ENCODE measurements at places on chromosomes 7 and 10. TPM values are rescaled to one million over a fixed set of nuclear protein-coding genes. Genes with fewer than 3 reads are reported as not detected.
A peak's percentile ranks its signal among the peaks of the same experiment; 100 is the strongest.

GRCh38 chr10:12377658-12378290, 28.4 kb downstream of the CAMK1D start:
- DNase-seq: no peak

ITPRID1 gene
- not detected for total RNA-seq

- no peak for DNase-seq
These were observed 25.9 kb upstream of the PTPRN2 start for GRCh38 chr7:158613481-158613880.

CTTNBP2 gene
- 0.63 TPM for total RNA-seq

- no peak for DNase-seq
These were observed 44.9 kb downstream of the TLL2 start for GRCh38 chr10:96468845-96469244.

DNA sequence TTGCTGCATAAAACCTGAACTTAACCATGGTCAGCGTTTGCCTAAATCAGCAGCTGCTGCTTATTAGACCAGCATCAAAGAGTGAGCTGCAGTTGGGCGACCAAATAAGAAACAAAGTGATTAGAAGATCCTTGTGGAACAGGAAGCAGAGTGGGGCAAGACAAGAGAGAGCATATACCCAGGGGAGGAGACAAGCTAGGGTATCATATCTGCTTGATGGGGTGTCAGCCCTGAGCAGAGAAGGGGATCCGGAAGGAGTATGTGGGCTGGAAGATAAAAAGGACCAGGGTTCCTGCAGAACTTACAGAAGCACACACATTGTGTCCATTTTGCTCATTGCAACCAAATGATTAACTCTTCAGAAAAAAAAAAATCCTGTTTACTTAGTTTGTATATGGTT, 213.6 kb downstream of the CELF2 start:
- no peak for DNase-seq

GRCh38 chr7:116399819-116400218, 99.7 kb upstream of the CAV2 start:
- peak; percentile 61 for DNase-seq

DNA sequence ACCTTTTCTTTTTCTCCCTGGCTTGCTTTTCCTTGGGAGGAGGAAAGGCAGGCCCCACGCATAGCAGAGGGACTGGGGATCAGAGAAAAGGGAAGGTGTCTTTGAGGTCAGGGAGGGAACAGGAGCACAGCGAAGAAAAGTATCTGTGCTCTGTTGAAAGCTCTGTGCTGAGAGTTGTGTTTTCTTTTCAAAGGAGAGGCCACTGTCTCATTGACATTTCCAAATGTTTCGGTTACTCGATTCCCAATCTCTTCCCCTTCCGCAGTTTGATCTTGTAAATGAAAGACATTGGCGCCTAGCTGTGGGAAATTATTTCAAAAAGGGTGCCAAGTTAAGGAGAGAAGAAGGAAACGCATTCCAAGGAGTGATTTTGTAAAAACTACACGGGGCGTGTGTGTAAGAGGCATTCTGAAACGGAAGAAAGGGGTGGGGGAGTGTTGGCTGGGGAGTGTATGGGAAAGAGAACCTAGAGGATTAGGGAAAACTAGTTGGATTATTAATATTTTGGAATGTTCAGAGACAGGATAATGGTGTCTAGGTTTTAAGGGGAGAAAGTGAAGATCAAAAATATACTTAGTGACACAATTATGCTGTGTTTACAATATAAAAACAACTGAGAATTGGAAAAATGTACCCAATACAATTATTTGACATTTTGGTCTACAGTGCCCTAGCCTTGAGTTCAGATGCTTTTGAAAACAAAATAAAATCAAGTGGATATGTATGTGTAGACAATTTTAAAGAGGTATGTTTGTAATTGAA, 708 bp downstream of the KLHDC10 start:
- peak; percentile 7 for DNase-seq

UNCX gene
- total RNA-seq: not detected

GRCh38 chr10:66209025-66209424, 716.8 kb upstream of the LRRTM3 start:
- DNase-seq: no peak

DNA sequence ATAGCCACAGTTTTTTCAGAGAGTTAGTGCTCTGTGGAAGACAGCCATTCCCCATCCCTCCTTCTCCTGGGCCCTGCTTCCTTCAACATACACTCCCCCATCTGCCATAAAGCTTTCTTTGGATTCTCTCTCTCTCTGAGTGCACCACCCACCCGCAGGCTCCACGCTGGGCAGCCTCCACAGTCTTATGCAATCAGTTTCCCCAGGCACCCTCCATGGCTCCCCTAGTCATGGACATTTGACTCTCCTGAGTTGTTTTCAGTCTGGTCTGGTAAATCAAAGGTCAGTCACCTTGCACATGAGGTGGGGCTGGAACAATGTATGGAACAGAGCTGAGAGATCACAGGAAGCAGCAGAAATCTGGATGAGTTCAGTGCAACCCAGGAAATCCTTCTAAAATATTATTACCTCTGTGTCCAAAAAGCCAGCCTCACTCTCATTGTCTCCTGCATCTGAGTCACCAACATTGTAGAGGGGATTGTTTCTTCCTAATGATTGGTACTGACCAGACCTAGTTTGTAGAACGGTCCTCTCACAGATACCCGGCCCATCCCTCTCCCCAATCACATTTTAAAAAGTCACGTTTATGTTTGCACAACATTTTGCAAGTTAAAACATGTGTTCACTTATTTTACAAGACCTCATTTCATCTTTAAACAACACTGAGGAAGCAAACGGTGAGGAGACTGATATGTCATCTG, 70.1 kb downstream of the CYCS start:
- DNase-seq: peak; percentile 23

GAD2 gene
- total RNA-seq: not detected

WIPF3 gene
- total RNA-seq: not detected

ZNF425 gene
- 2.5 TPM for total RNA-seq

DNA sequence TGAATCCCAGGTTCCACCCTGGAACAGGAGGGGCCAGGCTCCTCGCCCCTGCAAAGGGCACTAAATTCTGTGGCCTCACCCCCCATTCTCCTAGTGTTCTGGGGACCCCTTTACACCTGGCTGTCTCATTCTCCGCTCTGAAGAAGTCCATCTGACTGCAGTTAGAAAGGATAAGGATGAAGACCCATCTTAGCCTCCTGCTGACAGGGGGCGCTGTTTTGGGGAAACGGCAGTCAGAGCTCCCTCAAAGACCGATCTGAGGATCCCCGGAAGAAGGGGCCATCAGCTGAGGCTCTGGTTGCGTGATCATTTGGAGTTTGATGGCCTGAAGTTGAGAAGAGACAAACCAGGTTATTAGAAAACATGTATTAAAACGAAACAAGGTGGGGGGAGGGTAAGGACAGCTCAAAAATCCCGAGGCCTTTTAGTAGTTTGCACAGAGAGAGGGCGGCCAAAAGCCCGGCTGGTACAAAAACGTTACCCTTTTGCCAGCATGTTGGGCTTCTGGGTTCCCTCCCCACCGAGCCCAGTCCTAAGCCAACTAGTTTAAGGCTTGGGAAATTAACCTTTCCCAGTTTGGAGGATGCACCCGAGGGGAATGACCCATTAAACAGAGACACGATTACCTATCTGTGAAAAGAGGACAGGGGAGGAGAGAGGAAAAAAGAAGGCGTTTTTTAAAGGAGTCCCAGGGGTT, 102.8 kb downstream of the CHN2 start:
- no peak for DNase-seq

DNA sequence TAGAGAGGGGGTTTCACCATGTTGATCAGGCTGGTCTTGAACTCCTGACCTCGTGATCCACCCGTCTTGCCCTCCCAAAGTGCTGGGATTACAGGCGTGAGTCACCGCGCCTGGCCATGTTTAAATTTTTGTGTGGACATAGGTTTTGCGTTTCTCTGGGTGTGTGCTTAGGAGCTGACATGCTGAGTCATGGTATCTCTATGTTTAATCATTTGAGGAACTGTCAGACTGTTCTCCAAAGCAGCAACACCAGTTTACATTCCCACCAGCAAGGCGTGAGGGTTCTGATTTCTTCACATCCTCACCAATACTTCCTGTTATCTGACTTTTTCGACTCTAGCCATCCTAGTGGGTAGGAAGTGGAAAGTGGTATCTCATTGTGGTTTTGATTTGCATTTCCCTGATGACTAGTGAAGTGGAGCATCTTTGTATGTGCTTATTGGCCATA, 153.7 kb downstream of the DNAJB6 start:
- no peak for DNase-seq

DNA sequence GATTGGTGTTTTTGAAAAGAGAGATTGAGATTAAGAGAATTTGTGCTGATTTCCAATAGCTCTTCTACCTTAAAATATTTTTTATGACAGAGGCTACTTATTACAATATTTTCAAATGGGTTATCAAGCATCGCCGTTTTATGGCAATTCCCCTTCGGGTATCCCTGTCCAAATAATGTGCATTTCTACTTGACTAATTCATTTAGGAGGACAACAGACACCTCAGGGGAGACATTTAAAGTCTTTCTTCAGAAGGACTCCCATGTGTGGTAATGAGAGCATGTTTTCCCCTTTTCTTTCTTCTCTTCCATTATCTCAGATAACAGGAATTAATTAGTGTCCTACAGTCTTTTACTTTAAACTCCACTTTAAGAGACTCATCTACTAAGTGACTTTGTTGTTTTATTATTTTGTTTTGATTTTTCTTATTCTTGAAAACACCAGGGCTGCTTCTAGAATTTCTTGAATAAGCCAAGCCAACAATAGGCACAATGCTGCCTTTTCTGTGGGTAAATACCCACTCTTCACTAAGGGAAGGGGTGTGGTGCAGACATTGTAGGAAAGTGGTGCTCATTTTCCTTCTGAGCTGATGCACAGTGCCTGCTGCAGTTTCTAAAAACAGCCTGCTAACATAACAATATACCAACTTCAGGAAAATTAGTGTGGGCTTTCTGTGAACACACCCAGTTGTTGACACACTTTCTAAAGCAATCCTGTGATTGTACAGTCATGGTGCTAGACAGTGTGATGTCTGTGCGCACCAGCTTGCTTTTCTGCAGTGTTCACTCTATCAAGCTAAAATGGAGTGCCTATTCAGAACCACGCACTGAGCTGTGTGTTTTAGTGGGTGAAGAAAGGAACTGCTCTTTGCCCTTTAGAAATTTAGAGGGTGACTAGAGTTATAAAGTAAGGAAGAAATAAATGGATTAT, 597.7 kb downstream of the NRG3 start:
- no peak for DNase-seq

LAMB4 gene
- 0.13 TPM for total RNA-seq

DNA sequence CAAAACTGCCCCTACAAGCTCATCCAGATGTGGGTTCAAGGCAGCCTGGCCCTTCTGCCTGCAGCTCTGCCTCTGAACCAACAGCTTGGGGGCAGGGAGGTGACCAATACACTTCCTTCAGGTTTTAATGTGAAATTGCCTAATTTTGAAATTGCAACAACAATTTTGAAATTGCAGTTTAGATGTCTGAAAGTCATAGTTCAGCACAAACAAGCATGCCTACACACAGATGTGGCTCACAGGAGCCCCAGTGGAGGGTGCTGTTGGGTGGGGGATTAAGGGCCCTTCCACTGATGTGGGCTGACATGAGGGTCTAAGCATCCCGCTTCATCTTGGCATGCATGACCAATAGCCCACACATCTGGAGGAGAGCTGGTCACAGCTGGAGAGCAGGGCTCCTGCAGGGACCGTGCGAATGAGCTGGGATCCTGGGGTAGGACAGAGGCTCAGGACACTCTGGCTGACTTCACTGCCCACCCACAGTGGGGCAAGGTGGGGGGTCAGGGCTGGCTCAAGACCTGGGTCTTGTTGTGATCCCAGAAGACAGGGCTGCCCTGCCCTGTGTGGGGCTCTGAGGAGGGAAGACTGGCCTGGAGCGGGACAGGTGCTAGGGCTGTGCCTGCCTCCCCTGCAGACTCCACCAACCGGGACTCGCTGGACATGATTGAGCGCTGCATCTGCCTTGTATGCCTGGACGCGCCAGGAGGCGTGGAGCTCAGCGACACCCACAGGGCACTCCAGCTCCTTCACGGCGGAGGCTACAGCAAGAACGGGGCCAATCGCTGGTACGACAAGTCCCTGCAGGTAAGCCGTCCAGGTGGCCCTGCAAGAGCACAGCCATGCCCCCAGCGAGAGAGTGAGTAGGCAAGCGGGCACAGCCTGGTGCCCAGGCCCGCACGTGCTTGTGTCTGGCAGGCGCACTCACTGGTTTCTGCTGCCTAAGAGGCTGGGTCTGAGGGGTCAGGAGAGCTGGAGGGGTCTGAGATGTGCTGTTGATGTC, 32.3 kb downstream of the CHAT start:
- no peak for DNase-seq

DNA sequence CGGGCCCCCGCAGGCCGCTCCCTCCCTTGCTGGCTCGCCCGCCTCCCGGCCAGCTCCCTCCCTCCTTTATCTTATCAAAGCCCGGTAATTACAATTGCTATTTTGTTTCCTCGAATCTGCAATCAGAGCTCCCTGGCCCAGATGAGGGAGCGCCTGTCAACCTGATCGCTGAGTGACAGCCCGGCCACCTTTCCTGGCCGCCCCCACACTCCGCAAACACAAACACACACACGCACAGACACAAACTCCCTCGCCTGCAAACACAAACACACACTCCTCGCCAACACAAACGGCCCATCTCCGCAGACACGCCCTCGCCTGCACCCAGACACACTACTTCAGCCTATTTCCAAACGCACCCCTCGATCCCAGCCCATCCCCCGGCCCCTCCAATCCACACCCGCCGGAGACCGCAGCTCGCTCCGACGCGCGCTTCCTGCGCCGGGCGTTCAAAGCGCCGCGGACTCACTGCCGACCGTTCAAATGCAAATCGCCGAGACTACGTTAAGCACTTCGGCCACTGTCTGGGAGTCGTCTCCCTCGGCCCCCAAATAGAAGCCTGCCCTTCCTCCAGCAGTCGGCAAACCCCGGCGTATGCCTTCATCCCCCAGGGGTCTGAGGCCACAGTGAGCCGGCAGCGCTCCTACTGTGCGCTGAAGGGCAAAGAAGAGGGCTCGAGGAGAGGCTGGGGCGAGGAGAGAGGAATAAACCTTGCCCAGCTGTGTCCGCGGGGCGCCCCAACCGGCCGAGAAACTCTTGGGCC, 3.0 kb upstream of the FGF8 start:
- DNase-seq: peak; percentile 6

PIK3AP1 gene
- under 0.01 TPM for total RNA-seq

- DNase-seq: no peak
These were observed 48.6 kb downstream of the CRTAC1 start for GRCh38 chr10:97981816-97982215.

NXPH1 gene
- total RNA-seq: not detected

DNA sequence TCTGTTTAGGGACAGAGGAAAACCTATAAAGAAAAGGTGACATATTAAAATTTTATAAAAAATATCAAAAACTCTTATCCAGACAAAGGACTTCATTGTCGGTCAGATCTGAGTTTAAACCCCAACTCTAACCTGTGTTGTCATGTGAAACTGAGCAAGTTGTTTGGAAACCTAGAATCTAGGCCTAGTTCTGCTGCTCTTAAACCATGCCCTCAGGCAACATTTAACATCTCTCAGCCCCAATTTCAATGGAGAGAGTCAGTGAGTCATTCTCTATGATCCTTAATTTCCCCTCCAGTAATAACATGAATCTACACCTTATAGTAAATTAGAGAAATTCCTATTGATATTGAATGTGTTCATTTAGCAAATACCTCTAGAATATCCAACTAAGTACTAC, 192.3 kb downstream of the IMMP2L start:
- DNase-seq: no peak

Data from dermis microvascular lymphatic vessel endothelial cell (primary cell).